GM12864 (cell line): ENCODE measurements at places on chromosomes 7 and 10.

- DNase-seq, result no peak
Measured at GRCh38 chr7:25857376-25858067, 294.5 kb upstream of the NFE2L3 start.

- DNase-seq, result no peak
Measured at GRCh38 chr10:127145173-127145572, 51.2 kb downstream of the INSYN2A start.

GRCh38 chr10:61702584-61702983 lies 39.9 kb downstream of the CABCOCO1 start:
- DNase-seq, result no peak

GRCh38 chr10:22997096-22997495 lies 69.2 kb downstream of the ARMC3 start:
- DNase-seq, result no peak

GRCh38 chr7:94111009-94111408 lies 106.9 kb upstream of the BET1 start:
- no peak for DNase-seq

GRCh38 chr7:23462846-23463245 lies 7.4 kb downstream of the IGF2BP3 start:
- no peak for DNase-seq

GRCh38 chr7:142754681-142755575 lies 5.7 kb downstream of the PRSS1 start:
- DNase-seq, result no peak

DNA sequence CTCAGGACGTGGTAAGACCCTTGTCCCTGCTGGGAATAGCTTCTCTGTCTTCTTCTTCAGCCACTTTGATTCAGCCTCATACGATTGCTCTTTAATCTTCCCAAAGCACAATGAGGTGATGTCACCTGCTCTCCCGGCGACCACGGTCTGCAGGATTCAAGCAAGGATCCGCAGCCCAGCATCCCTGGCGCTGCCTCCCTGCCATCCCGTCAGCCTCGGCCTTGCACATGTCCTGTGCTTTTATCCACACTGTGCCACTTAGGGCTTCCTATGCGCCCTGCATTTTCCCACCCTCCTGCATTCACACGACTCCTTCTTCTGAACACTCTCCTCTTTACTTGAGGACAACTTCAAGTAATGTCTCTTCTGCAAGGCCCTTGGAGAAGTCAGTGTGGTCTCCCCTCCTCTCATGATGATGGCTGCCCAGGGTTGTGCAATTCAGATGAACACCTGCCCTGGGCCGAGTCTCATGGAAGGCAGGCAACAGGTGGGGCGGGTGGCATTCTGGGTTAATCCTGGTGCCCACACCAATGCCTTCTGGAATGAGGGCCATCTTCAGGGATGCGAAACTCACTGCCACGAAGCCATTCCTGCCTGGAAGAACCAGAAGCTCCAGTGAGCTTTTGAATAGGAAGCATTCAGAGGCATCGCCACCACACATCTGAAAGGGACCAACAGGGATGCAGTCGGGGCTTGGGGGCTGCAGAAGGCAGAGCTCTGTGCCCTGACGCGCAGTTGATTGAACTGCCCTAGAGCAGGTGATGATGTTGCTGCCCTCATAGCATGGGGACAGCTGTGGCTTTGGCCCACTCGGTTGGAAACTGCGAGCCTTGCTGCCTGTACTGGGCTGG lies 287.5 kb downstream of the GLRX3 start:
- DNase-seq, result no peak

DNA sequence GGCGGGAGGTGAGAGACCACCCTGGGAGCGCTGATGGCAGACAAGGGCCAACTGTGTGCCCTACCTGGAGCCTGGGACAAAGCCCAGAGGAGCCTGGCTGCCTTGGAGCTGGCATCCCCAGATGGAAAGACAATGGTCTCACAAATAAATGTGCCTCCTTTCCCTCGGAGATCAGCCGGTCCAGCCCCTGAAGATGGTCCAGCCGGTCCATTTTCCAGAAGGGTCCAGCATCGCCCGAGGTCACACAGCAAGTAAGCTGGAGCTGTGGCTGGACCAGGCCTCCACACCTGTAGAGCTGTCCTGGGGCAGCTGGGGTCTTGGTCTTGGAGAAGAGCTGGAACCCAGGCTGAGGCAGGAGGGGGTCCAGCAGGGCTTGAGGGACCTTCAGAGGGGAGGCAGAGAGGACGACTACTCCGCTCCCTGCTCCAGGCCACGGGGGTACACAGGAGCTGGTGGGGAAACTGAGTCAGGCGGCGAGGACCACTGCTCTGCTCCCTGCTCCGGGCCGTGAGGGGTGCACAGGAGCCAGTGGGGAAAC lies 3.6 kb downstream of the ELFN1 start:
- no peak for DNase-seq

GRCh38 chr7:144827621-144828020 lies 8.2 kb downstream of the TPK1 start:
- DNase-seq, result no peak

DNA sequence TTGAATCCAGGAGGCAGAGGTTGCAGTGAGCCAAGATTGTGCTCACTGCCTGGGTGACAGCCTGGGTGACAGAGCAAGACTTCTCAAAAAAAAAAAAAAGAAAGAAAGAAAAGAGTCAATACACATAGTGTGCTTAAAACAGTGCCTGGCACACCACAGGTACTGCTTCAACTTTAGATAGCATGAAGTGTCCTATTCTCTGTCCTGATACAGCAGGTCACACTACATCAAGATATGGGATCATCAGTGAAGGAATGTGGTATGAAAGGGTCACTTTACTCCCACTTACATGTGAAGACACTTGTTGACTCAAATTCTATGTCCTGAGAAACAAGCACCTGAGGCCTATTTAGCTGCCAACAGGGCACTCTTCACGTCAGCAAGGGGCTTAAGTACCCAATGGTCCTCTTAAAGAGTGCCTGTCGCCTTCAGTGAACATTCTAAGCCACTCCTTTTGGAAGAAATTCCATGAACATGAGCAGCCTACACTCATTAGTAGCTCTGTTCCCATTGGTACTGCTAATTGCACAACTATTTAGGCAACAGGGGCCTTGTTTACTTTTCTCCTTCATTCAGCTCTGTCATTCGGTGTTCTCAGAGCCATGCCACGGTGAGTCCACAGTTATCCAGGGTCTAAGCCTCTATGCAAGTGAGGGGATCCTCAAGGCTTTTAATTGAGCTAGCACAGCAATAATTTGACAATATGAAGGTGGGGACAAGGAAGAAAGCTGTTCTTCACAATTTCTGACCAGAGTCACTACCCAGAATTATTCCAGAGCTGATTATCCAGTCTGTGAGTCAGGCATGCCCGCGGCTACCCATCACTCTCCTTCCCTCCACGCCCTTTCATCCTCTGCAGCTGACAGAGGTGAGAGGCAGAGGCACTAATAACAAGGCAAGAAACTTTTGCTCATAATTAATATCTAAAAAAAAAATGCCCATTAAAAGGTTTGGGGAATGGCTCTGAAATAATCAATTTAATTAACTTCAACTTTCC lies 56.6 kb upstream of the PTN start:
- DNase-seq, result no peak
